HFFc6 (cell line): ENCODE measurements at places on chromosomes 6 and 20.

DNA sequence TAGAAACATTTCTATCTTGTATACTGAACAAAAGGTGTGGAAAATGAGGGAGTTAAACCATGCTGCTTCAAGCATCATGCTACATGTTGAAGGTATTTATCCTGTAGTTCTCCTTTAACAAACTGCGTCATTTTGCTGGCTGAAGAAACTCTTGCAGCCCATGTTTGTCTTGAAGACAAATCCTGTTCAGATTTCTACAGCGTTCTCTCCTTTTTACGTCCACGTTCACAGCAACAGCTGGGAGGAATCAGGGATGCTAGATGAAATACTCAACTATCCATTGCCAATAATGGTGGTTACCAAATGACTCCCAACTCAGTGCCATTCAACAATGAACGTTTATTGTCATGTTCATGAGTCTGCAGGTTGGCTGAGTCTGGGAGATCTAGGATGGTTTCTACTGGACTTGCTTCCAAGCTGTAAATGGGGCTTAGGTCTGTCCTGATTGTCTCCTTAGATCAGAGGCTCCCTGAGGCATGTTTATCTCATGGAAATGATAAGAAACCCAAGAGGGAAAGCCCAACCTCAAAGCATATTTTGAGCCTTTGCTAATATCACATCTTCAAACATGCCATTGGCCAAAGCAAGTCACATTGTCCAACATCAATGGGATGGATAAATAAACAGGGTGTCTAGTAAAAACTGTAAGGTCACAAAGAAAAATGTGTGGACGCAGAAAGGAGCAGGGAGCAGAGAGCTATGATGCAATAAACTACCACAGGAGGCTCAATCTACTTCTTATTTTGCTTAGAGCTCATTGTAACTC, 2.7 kb upstream of the PLCB1 start:
- no peak overlapping the region for H3K4me3 ChIP-seq
- peak; percentile 16 for DNase-seq
- H3K4me1 ChIP-seq = peaks cover 42% of the 10 kb centered on the region
- H3K27ac ChIP-seq = no peak overlapping the region

- H3K36me3 ChIP-seq = no peaks in the 10 kb centered on the region
- peaks cover 23% of the 10 kb centered on the region for H3K4me1 ChIP-seq
- H3K4me3 ChIP-seq = no peak overlapping the region
- H3K27me3 ChIP-seq = peaks cover 26% of the 10 kb centered on the region
Measured at GRCh38 chr6:114084327-114084890, 113.5 kb upstream of the HDAC2 start.

GRCh38 chr6:154187203-154187602, 148.2 kb downstream of the OPRM1 start:
- no peaks in the 10 kb centered on the region for H3K27me3 ChIP-seq
- no peaks in the 10 kb centered on the region for H3K36me3 ChIP-seq
- H3K27ac ChIP-seq = no peak overlapping the region
- no peaks in the 10 kb centered on the region for H3K4me1 ChIP-seq
- DNase-seq = no peak

- H3K4me3 ChIP-seq = peak overlapping the region; percentile 66
- H3K4me1 ChIP-seq = peaks cover 52% of the 10 kb centered on the region
- no peak for DNase-seq
- H3K27me3 ChIP-seq = peaks cover 3% of the 10 kb centered on the region; the same call in 1 of the 2 replicates
- peaks cover 18% of the 10 kb centered on the region for H3K36me3 ChIP-seq
- H3K27ac ChIP-seq = peak overlapping the region; percentile 89
Measured at GRCh38 chr6:169530752-169531123, 171.1 kb downstream of the WDR27 start.

- DNase-seq = no peak
- H3K27ac ChIP-seq = no peak overlapping the region
- no peaks in the 10 kb centered on the region; the same call in 1 of the 2 replicates for H3K27me3 ChIP-seq
Measured at GRCh38 chr6:12034837-12035236, 22.7 kb downstream of the HIVEP1 start.
